Occipital lobe (tissue), 3 donors: ENCODE measurements at places on chromosomes 7 and 10. TPM values are rescaled to one million over a fixed set of nuclear protein-coding genes. Genes with fewer than 3 reads are reported as not detected.

ANKRD61 gene
- 0.31 TPM for total RNA-seq

OR2A42 gene
- not detected for total RNA-seq

DNA sequence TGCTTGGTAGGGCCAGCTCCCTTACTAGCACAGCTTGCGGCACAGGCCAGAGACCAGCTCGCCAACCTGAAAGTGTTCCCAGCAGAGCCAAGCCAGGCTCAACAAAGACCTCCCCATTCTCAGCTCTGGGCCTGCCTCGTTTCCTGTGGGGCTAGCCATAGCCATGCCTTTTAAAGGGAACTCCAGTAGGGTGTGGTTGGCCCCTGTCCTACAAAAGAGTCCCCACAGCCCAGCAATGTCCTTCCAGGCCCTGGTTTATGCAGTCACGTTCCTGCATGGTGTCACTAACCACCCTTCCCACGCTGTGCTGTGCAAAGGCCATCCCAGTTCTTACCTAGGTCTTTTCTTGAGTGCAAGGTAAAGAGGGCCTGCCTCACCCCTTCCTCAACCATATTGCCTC lies 87.8 kb upstream of the LRRC4 start:
- no peak for DNase-seq

DNA sequence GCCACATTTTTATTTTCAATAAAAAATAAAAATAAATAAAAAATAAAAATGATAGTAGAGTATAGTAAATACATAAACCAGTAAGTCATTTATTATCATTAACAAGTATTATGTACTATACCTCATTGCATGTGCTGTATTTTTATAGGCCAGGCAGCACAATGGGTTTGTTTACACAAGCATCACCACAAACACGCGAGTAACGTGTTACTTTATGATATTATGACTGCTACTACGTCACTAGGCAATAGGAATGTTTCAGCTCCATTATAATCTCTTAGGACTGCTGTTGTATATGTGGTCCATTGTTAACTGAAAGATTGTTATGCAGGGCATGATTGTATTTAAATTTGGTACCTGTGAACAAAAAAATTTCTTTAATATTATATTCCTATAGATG lies 20.8 kb upstream of the SDHAF3 start:
- no peak for DNase-seq

DNA sequence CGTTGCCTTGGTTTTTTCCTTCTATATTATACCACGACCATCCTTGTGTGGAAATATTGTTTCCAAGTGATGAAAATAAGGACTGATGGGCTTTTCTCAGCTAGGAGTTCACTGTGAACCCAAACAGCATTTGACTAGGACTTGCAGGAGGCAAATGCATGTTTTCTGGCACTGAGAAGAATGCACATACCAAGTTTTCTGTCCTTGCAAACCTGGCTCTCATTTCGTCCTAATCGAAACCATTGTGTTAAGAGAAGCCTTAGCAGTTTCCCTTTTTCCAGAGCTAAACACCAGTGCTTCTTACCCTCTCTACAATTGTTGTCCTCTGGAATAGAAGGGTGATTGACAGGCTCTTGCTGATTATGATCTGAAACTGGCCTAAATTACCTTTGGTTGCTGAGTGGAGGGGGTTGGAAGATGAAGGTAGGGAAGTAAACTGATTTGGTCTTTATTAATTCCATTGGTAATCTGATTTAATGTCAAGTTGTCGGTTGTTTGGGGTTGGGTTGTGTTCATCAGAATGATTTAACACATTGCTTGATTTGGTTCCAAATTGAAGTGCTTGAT lies 33.1 kb upstream of the ELMO1 start:
- no peak for DNase-seq
